ENCODE measurements at places on chromosomes 1 and 21.

- no peaks in the 10 kb centered on the region for H3K36me3 ChIP-seq
- peak within 1 kb of the TSS; percentile 78 for H3K27ac ChIP-seq
- H3K4me1 ChIP-seq: peaks cover 22% of the 10 kb centered on the region
- DNase-seq: peak; percentile 70
Measured at GRCh38 chr1:206507284-206508129, at the start of gene RASSF5. TSS of gene RASSF5 (plus strand) at chr1:206507531. CDS start at chr1:206507603, 72 bp downstream.

- peak overlapping the region; percentile 96 for H3K27ac ChIP-seq
- peaks cover 7% of the 10 kb centered on the region for H3K36me3 ChIP-seq
- DNase-seq: no peak
- no peaks in the 10 kb centered on the region for H3K27me3 ChIP-seq
- H3K4me3 ChIP-seq: peak overlapping the region; percentile 93
Measured at GRCh38 chr1:93845538-93846205, 33.3 kb downstream of the DNTTIP2 start.

DNA sequence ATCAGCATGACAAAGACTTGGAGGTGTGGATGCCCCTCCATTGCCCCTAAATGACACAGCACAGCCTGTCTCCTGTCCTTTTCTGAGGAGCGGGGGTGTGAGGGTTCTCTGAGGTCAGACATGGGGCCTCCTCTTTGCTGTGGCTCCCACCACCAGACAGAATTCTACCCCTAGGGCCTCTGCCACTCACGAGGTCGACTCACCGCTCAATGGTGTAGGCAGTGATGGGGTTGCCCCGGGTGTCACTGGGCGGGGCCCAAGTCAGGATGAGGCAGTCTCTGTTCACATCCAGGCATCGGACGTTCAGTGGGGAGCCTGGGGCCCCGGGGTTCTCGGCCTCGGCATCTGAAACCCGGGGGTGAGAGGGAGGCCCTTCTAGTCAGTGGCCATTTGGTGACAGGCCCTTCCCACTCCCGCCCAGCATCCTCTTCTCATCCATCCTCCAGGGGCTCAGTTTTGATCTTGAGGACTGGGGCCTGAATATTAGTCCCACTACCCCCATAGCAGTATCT, 19.9 kb downstream of the MYOM3 start:
- H3K27ac ChIP-seq: no peak overlapping the region
- peaks cover 2% of the 10 kb centered on the region for H3K4me1 ChIP-seq
- no peak for DNase-seq
- H3K36me3 ChIP-seq: no peaks in the 10 kb centered on the region
- H3K27me3 ChIP-seq: peaks cover 42% of the 10 kb centered on the region

DNA sequence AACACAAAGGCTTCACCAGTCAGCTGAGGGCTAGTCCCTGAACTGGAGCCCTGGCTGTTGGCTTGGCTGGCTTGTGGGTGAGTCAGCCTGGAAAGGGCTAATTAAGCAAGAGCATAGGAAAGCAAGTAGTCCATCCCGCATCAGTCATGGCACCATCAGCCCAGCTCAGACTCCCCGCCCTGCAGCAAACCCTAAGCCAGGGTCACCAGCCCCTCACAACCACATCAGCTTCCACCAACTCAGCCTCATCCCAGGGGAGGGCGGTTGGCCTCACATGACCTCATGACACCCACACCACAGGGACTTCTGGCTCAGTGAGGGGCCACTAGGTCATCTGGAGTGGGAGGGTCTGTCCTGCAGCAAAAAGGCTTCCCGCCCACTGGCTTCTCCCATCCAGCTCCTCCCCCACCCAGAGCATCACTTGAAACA, 7.0 kb upstream of the SPATC1L start:
- no peak overlapping the region for H3K4me3 ChIP-seq
- H3K27me3 ChIP-seq: no peaks in the 10 kb centered on the region
- no peak overlapping the region for H3K27ac ChIP-seq
- peaks cover 3% of the 10 kb centered on the region for H3K36me3 ChIP-seq
- no peak for DNase-seq

GRCh38 chr1:25748531-25749205, 51.3 kb upstream of the SELENON start:
- no peak overlapping the region for H3K27ac ChIP-seq
- peaks cover 15% of the 10 kb centered on the region for H3K4me1 ChIP-seq
- H3K4me3 ChIP-seq: no peak overlapping the region
- no peaks in the 10 kb centered on the region for H3K27me3 ChIP-seq
- H3K36me3 ChIP-seq: peaks cover 6% of the 10 kb centered on the region

GRCh38 chr1:74502858-74503257, 9.6 kb downstream of the LRRC53 start:
- H3K27me3 ChIP-seq: peaks cover 10% of the 10 kb centered on the region
- H3K36me3 ChIP-seq: no peaks in the 10 kb centered on the region
- no peak overlapping the region for H3K4me3 ChIP-seq

GRCh38 chr1:96374076-96374762, 347.4 kb upstream of the PTBP2 start:
- no peak for DNase-seq
- no peaks in the 10 kb centered on the region for H3K36me3 ChIP-seq
- H3K27ac ChIP-seq: no peak overlapping the region
- H3K4me1 ChIP-seq: no peaks in the 10 kb centered on the region
- H3K4me3 ChIP-seq: no peak overlapping the region

- H3K27me3 ChIP-seq: no peaks in the 10 kb centered on the region
- H3K36me3 ChIP-seq: peaks cover 4% of the 10 kb centered on the region
- H3K4me1 ChIP-seq: peaks cover 16% of the 10 kb centered on the region
- H3K27ac ChIP-seq: peak overlapping the region; percentile 19
- no peak overlapping the region for H3K4me3 ChIP-seq
Measured at GRCh38 chr21:46486481-46487126, 27.9 kb downstream of the DIP2A start.

- H3K4me1 ChIP-seq: peaks cover 6% of the 10 kb centered on the region
- H3K36me3 ChIP-seq: peaks cover 2% of the 10 kb centered on the region
- no peak overlapping the region for H3K4me3 ChIP-seq
Measured at GRCh38 chr1:33219886-33220661, 36.2 kb upstream of the ZNF362 start.

- no peaks in the 10 kb centered on the region for H3K36me3 ChIP-seq
- no peak overlapping the region for H3K4me3 ChIP-seq
- no peak overlapping the region for H3K27ac ChIP-seq
- no peaks in the 10 kb centered on the region for H3K27me3 ChIP-seq
- DNase-seq: no peak
Measured at GRCh38 chr1:228333739-228334115, 72.9 kb downstream of the TRIM11 start.

DNA sequence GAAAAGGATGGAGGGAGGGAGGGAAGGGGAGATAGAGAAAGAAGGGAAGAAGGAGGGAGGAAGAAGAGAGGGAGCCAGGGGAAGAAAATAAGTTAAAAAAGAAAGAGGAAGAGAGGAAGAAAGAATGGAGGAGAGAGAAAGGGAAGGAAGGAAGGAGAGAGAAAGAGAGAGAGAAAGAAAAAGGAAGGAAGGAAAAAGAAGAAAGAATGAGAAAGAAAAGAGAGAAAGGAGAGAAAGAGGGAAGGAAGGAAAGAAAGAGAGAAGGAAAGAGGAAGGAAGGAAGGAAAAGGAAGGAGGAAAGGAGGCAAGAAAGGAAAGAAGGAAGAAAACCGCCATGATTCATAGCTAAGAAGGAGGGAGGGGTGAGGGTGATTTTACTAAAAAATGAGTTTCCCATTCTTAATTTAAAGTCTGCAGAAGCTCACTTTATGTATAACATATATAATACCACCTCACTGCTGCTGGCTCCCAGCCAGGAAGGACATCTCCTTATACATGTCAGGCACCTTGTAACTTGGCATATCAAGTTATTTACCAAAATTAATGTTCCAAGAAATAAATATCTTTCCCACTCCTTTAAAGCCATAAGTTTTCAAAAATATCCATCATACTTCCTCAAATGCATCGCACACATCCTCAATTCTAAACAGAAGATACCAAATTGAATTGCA, 46.0 kb upstream of the OLIG2 start:
- no peak for DNase-seq
- peaks cover 70% of the 10 kb centered on the region for H3K27me3 ChIP-seq
- H3K27ac ChIP-seq: no peak overlapping the region
- H3K4me1 ChIP-seq: peaks cover 5% of the 10 kb centered on the region

GRCh38 chr1:235408503-235408960, 41.3 kb downstream of the TBCE start:
- peaks cover 8% of the 10 kb centered on the region for H3K4me1 ChIP-seq
- H3K4me3 ChIP-seq: no peak overlapping the region
- H3K36me3 ChIP-seq: no peaks in the 10 kb centered on the region

- DNase-seq: no peak
- peak overlapping the region; percentile 65 for H3K4me3 ChIP-seq
- peaks cover 16% of the 10 kb centered on the region for H3K4me1 ChIP-seq
- no peaks in the 10 kb centered on the region for H3K36me3 ChIP-seq
Measured at GRCh38 chr1:15757016-15757543, 1.5 kb upstream of the FBLIM1 start.

DNA sequence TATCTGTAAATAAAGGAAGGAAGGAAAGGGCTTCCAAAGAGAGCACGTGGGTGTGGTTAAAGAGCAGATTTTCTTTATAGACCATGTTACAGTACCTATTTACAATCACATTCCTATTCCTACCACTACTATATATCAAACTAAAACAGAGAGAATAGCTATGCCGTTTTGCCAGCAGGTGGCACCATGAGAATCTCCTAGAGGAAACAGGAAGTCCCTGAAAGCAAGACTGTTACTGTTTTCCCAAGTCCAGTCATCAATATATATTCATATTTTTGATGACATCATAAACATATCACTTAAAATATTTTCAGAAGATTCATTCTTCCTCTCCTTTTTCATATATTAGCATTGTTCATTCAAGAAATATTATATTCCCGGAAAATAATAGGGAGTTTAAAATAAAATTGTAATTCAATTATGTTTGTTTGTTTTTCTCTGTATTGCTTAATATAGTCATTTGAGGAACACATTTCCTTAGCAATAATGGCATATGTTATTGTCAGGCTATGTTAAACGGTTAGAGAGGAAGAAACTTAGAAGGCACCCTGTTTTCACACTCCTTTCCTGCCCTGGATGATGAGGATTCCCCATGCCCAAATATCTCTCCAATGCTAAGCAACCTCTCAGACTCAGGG, 6.6 kb downstream of the CCDC190 start:
- no peak overlapping the region for H3K27ac ChIP-seq
- peaks cover 3% of the 10 kb centered on the region for H3K4me1 ChIP-seq
- H3K36me3 ChIP-seq: no peaks in the 10 kb centered on the region
- H3K27me3 ChIP-seq: peaks cover 14% of the 10 kb centered on the region
- H3K4me3 ChIP-seq: no peak overlapping the region

- H3K36me3 ChIP-seq: no peaks in the 10 kb centered on the region
- no peaks in the 10 kb centered on the region for H3K4me1 ChIP-seq
- no peak overlapping the region for H3K27ac ChIP-seq
- DNase-seq: no peak
- no peaks in the 10 kb centered on the region for H3K27me3 ChIP-seq
Measured at GRCh38 chr1:189429610-189430009, 1048.1 kb downstream of the BRINP3 start.

DNA sequence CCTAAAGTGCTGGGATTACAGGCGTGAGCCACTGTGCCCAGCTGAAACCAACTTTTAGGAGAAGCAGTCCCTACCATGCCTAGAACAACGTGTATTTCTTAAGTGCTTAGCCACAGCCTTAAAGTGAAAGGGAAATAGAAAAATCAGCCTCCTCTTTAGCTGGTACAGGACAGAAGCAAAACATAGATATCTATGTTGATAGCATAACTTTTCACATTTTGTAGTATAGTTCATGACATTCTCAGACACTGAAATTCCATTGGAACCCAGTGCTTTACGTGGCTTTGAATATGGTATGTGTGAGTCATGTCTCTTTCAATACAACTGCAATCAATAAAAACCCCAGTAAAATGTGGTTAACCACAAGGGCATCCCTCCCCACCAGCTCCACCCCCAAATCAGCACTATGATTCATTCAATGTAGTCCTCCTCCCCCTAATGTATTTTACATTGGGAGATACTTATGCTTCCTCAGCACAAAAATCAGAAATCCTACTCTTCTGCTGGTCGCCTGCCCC, 32.1 kb downstream of the TGFB2 start:
- H3K4me3 ChIP-seq: peak overlapping the region; percentile 59
- peaks cover 7% of the 10 kb centered on the region for H3K4me1 ChIP-seq
- DNase-seq: no peak
- H3K36me3 ChIP-seq: no peaks in the 10 kb centered on the region

GRCh38 chr1:247448107-247448791, 9.7 kb downstream of the OR2B11 start:
- peaks cover 22% of the 10 kb centered on the region for H3K36me3 ChIP-seq
- peaks cover 4% of the 10 kb centered on the region for H3K4me1 ChIP-seq
- H3K27me3 ChIP-seq: no peaks in the 10 kb centered on the region
- DNase-seq: no peak

- H3K27me3 ChIP-seq: peaks cover 6% of the 10 kb centered on the region
- H3K27ac ChIP-seq: no peak overlapping the region
- H3K4me1 ChIP-seq: peaks cover 4% of the 10 kb centered on the region
- H3K4me3 ChIP-seq: no peak overlapping the region
- DNase-seq: no peak
Measured at GRCh38 chr1:44701141-44701573, 26.6 kb downstream of the ARMH1 start.

- DNase-seq: peak; percentile 65
- H3K27me3 ChIP-seq: no peaks in the 10 kb centered on the region
- H3K27ac ChIP-seq: peak overlapping the region; percentile 3
- no peak overlapping the region for H3K4me3 ChIP-seq
Measured at GRCh38 chr1:206489980-206490770, 17.2 kb upstream of the RASSF5 start.

- no peak overlapping the region for H3K4me3 ChIP-seq
- no peaks in the 10 kb centered on the region for H3K4me1 ChIP-seq
- no peaks in the 10 kb centered on the region for H3K27me3 ChIP-seq
- no peak overlapping the region for H3K27ac ChIP-seq
- DNase-seq: no peak
Measured at GRCh38 chr1:69148731-69149130, 419.0 kb upstream of the LRRC7 start.

DNA sequence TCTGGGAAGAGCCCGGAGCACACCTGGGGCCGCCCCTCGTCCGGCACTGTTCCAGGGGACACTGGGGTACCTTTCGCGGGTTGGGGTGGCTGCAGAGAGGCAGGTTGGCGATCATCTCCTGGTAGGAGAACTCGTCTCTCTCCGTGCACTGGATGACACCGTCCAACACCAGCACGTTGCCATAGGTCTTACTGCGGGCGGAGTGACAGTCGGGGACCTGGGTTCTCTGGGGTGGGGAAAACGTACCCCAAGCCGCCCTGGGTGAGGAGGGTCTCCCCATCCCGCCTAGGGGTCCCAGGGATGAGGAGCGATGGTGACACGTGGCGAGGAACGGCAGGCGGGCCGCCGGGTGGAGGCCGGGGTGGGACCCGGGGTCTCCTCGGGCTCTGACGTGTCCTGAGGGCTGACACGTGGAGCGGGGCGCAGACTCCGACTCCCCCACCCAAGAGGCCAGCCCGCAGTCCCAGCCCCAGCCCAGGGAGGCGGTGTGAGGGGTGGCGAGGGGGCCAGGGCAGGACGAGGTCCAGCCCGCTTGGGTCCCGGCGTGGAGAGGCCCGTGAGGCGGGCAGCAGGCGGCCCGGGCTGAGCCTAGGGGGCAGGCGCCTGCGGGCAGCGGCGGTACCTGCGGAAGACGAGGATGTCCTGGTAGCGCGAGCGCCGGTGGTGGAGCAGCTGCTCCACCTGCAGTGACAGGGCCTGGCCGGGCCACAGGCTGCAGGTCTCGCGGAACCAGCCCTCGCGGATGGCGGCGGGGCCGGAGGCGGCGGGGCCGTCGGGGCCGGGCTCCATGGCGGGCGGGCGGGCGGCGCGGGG, 457 bp downstream of the SRM start:
- no peak for DNase-seq
- H3K4me3 ChIP-seq: peak overlapping the region; percentile 98
- no peaks in the 10 kb centered on the region for H3K36me3 ChIP-seq
- peak overlapping the region; percentile 86 for H3K27ac ChIP-seq
- H3K27me3 ChIP-seq: no peaks in the 10 kb centered on the region
